ENCODE measurements at places on chromosomes 2 and 18. TPM values are rescaled to one million over a fixed set of nuclear protein-coding genes. Genes with fewer than 3 reads are reported as not detected.

The REG1B gene
- not detected for total RNA-seq

The ICA1L gene
- 1.8 TPM for total RNA-seq

The MPV17 gene
- total RNA-seq: 80.5 TPM

The BOLL gene
- not detected for total RNA-seq

The MFSD2B gene
- not detected for total RNA-seq

The FAM124B gene
- total RNA-seq: not detected

The CD302 gene
- total RNA-seq: 6.1 TPM

The DSG4 gene
- not detected for total RNA-seq

The IL1RN gene
- not detected for total RNA-seq

The ALPP gene
- not detected for total RNA-seq

The TMEM200C gene
- total RNA-seq: 1.7 TPM

The TBC1D8 gene
- total RNA-seq: 1.3 TPM

The UNC80 gene
- not detected for total RNA-seq

GRCh38 chr2:149082735-149083134 is 44.2 kb downstream of the LYPD6B start:
- no peaks in the 10 kb centered on the region for H3K27me3 ChIP-seq
- no peak overlapping the region for H3K4me3 ChIP-seq
- H3K27ac ChIP-seq: no peak overlapping the region
- no peaks in the 10 kb centered on the region for H3K4me1 ChIP-seq
- H3K36me3 ChIP-seq: no peaks in the 10 kb centered on the region

- H3K4me1 ChIP-seq: no peaks in the 10 kb centered on the region
- H3K4me3 ChIP-seq: no peak overlapping the region
- no peak overlapping the region for H3K27ac ChIP-seq
- no peak for DNase-seq
Observed at GRCh38 chr2:234392041-234392615, 104.8 kb downstream of the ARL4C start.

- peaks cover 9% of the 10 kb centered on the region for H3K4me1 ChIP-seq
- peaks cover 28% of the 10 kb centered on the region for H3K36me3 ChIP-seq
Observed at GRCh38 chr2:54614819-54615218, 108.6 kb upstream of the EML6 start.

DNA sequence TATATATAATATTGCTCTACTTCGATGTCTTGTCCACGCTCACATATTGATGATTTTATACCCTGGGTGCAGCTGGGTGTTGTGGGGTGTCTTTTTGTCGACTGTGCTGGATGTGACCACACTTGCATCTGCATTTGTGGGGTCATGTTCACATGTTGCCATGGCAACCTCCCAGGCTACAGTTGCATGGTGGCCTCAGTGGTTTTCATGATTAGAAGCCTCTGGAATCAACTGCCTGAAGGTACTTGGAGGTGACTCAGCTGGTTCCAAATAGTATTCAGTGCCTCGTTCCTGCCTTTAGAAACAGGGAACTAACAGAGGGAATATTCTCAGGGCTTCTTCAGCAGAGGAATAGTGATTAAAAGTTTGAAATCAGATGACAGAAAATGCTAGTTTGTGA is 166.3 kb upstream of the NYAP2 start:
- no peak overlapping the region for H3K4me3 ChIP-seq
- peaks cover 3% of the 10 kb centered on the region for H3K27me3 ChIP-seq
- H3K4me1 ChIP-seq: no peaks in the 10 kb centered on the region
- no peaks in the 10 kb centered on the region for H3K36me3 ChIP-seq
- H3K27ac ChIP-seq: no peak overlapping the region

GRCh38 chr2:26461601-26462023 is 16.3 kb downstream of the OTOF start:
- no peak overlapping the region for H3K27ac ChIP-seq
- peaks cover 13% of the 10 kb centered on the region for H3K27me3 ChIP-seq
- no peaks in the 10 kb centered on the region for H3K4me1 ChIP-seq
- H3K36me3 ChIP-seq: no peaks in the 10 kb centered on the region

DNA sequence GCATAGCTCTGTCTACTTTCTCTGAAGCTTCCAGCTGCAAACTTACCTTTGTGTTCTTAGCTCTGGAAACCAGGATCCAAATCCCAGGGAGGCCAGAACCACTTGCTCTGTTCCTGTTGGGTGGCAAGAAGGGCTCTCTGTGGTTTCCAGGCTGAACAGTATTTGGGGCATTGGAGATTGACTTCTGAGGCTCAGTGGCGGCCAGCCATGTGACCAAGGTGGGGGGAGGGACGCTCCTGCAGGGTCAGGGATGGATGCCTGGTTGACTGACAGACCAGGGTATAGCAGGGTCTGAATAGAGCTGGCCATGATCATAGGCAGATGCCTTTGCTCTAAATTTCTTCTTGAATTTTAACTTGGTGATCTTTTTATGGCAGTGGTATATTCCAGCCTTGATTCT is 15.1 kb downstream of the SLC4A5 start:
- no peak for DNase-seq
- H3K36me3 ChIP-seq: no peaks in the 10 kb centered on the region
- no peak overlapping the region for H3K27ac ChIP-seq
- H3K4me3 ChIP-seq: no peak overlapping the region
- H3K27me3 ChIP-seq: peaks cover 18% of the 10 kb centered on the region

DNA sequence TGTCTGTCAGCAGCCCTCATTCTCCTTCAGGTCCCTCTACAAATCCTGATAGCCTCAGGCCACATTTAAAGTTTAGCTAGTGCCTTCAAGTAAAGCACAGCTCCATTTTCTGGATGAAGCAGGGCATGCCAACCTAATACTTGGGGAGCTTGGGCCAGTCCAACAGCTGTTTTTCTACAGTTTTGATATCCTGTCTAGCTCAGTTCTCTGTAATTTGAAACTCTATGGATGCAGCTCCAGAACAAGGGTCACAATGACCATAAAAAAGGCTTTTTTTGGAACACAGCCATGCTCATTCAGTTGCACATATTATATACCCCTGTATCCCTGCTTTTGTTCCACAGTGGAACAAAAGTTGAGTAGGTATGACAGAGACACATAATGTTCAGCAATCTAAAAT is 373.5 kb downstream of the SUCLG1 start:
- H3K27me3 ChIP-seq: no peaks in the 10 kb centered on the region
- no peak for DNase-seq
- no peaks in the 10 kb centered on the region for H3K4me1 ChIP-seq
- no peak overlapping the region for H3K4me3 ChIP-seq
- H3K27ac ChIP-seq: no peak overlapping the region

- no peaks in the 10 kb centered on the region for H3K4me1 ChIP-seq
- no peak overlapping the region for H3K4me3 ChIP-seq
- H3K36me3 ChIP-seq: no peaks in the 10 kb centered on the region
- no peak overlapping the region for H3K27ac ChIP-seq
Observed at GRCh38 chr2:25651066-25651465, 22.3 kb downstream of the DTNB start.

- peak; percentile 88 for DNase-seq
- H3K4me3 ChIP-seq: no peak overlapping the region
- H3K27ac ChIP-seq: peak overlapping the region; percentile 41
- no peaks in the 10 kb centered on the region for H3K27me3 ChIP-seq
Observed at GRCh38 chr2:188884046-188884445, 90.1 kb upstream of the COL3A1 start.

DNA sequence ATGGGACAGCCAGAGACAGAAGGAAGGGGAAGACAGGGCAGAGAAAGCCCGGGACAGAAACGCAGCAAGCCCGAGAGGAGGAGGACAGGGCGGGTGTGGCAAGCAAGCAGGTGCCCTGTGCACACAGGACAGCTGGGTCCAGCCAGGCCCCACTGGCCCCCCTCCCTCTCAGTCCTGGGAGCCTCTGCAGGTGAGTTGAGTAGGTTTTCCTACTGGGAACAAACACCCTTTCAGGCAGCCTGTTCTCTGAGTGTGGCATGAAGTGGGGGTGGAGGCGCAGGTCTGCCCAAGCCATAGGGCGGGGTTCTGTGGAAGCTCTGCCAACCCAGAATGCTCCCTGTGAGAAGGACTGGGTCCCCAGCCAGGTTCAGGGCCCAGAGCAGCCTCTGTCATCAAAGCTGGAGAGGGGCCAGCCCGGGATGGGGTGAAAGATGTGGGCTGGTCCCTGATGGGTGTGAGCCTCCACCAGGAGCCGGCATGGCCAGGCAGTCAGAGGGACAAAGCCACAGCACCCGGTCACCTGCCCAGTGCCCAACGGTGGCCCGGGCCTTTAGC is 129.4 kb downstream of the TFCP2L1 start:
- H3K36me3 ChIP-seq: no peaks in the 10 kb centered on the region
- peaks cover 11% of the 10 kb centered on the region for H3K27me3 ChIP-seq
- no peak overlapping the region for H3K4me3 ChIP-seq
- no peaks in the 10 kb centered on the region for H3K4me1 ChIP-seq

GRCh38 chr18:79519751-79520477 is 124.2 kb downstream of the NFATC1 start:
- H3K4me3 ChIP-seq: no peak overlapping the region
- H3K27ac ChIP-seq: no peak overlapping the region
- peaks cover 7% of the 10 kb centered on the region for H3K27me3 ChIP-seq
- no peaks in the 10 kb centered on the region for H3K4me1 ChIP-seq
- no peaks in the 10 kb centered on the region for H3K36me3 ChIP-seq
- DNase-seq: peak; percentile 38

GRCh38 chr18:45374236-45374635 is 241.0 kb upstream of the SLC14A2 start:
- H3K4me3 ChIP-seq: no peak overlapping the region
- no peaks in the 10 kb centered on the region for H3K36me3 ChIP-seq
- no peak overlapping the region for H3K27ac ChIP-seq
- H3K27me3 ChIP-seq: no peaks in the 10 kb centered on the region
- no peaks in the 10 kb centered on the region for H3K4me1 ChIP-seq

DNA sequence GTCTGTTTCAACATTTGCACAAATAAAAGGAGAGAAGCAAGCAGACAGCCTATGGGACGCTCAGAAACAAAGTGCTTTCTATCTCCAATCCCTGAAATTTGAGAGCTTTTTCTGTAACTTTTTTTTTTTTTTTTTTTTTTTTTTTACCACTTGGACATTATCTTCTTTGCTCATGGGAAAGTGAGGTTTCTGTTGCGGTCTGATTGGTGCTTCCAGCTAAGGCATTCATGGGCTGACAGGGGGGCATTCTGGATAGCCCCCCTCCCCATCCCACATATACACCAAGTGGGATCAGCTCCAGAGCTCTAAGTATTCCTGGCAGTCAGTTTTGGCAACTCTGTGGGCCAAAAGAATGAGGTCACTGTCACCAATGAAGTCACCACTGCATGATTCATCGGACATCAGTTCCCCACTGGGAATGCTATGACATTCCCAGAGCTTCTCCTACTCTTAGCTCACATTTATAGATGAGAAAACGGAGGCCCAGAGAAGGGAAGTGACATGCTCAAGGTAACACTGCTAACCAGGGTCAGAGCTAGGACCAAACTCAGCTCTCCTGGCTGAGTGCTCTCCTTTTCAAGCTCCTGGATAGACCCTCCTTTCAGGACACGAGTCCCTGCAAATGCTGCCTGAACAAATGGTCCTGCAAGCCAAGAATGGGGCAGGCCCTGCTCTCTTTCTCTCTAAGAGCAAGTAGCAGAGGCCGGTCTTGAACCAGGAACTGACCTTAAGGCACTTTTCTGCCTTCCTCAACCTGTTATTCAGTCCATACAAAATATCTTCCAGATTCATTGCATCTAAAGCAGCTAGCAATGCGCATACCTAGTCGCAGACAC is 61.3 kb downstream of the TMEM247 start:
- H3K4me1 ChIP-seq: peaks cover 18% of the 10 kb centered on the region
- H3K27me3 ChIP-seq: no peaks in the 10 kb centered on the region
- no peak overlapping the region for H3K4me3 ChIP-seq
- H3K27ac ChIP-seq: peak overlapping the region; percentile 78
- H3K36me3 ChIP-seq: peaks cover 2% of the 10 kb centered on the region

- no peak overlapping the region for H3K27ac ChIP-seq
- no peak overlapping the region for H3K4me3 ChIP-seq
- DNase-seq: no peak
Observed at GRCh38 chr2:43230351-43230885, 4.0 kb upstream of the ZFP36L2 start.

- H3K4me1 ChIP-seq: no peaks in the 10 kb centered on the region
- no peaks in the 10 kb centered on the region for H3K27me3 ChIP-seq
- DNase-seq: no peak
- H3K27ac ChIP-seq: no peak overlapping the region
Observed at GRCh38 chr18:78145096-78145495, 834.5 kb upstream of the SALL3 start.

GRCh38 chr18:78737006-78737915 is 242.4 kb upstream of the SALL3 start:
- no peak for DNase-seq
- H3K36me3 ChIP-seq: no peaks in the 10 kb centered on the region
- H3K4me3 ChIP-seq: no peak overlapping the region
- no peaks in the 10 kb centered on the region for H3K27me3 ChIP-seq
- no peak overlapping the region for H3K27ac ChIP-seq
- H3K4me1 ChIP-seq: no peaks in the 10 kb centered on the region

DNA sequence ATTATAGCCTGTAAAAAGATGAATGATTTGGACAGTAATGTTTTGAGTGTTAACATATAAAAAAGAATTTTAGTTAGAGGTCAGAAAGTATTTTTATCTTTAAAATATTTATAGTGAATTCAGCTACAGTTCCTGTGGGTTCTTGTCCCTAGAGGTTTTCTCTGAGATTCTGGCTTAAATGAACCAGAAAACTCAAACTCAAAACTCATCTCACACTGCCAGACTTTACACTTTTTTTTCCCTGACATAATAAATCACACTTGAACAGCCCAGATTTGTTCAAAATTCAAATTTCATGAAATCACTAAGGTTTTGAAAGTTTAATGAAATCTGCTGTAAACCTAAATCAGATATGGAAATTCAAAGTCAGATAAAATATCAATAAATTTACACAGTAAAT is 92.3 kb downstream of the KCNH7 start:
- H3K36me3 ChIP-seq: no peaks in the 10 kb centered on the region
- H3K4me3 ChIP-seq: no peak overlapping the region
- DNase-seq: no peak
- no peaks in the 10 kb centered on the region for H3K27me3 ChIP-seq
- H3K27ac ChIP-seq: no peak overlapping the region

GRCh38 chr2:235843591-235844395 is 324.4 kb downstream of the GBX2 start:
- no peak overlapping the region for H3K4me3 ChIP-seq
- DNase-seq: no peak
- H3K4me1 ChIP-seq: no peaks in the 10 kb centered on the region
- H3K36me3 ChIP-seq: no peaks in the 10 kb centered on the region
- no peak overlapping the region for H3K27ac ChIP-seq
- no peaks in the 10 kb centered on the region for H3K27me3 ChIP-seq

DNA sequence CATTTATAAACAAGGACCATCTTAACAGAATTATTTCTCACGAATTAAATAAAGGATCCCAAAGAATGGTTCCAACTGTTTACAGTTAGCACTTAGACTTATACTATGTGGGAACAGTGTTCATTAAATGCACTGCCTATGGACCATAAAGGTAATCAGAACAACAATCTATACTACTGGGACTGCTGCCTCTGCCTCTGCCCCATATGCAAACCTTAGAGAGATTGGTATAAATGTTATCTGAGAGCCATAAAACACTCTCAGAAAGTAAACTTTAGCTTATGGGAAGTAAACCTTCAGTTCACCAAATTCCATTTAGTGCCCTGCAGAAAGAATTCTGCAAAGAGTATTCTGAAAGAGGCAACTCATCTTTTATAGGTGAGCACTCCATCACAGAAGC is 448.0 kb downstream of the NCKAP5 start:
- DNase-seq: no peak
- H3K36me3 ChIP-seq: peaks cover 2% of the 10 kb centered on the region
- no peaks in the 10 kb centered on the region for H3K27me3 ChIP-seq
- H3K4me3 ChIP-seq: no peak overlapping the region
- H3K4me1 ChIP-seq: no peaks in the 10 kb centered on the region
- H3K27ac ChIP-seq: no peak overlapping the region

GRCh38 chr18:25672490-25672889 is 320.5 kb upstream of the ZNF521 start:
- no peaks in the 10 kb centered on the region for H3K36me3 ChIP-seq
- H3K27ac ChIP-seq: no peak overlapping the region
- DNase-seq: no peak
